RWPE1 (cell line): ENCODE measurements at places on chromosomes 3 and 15.
A peak's percentile ranks its signal among the peaks of the same experiment; 100 is the strongest.

DNA sequence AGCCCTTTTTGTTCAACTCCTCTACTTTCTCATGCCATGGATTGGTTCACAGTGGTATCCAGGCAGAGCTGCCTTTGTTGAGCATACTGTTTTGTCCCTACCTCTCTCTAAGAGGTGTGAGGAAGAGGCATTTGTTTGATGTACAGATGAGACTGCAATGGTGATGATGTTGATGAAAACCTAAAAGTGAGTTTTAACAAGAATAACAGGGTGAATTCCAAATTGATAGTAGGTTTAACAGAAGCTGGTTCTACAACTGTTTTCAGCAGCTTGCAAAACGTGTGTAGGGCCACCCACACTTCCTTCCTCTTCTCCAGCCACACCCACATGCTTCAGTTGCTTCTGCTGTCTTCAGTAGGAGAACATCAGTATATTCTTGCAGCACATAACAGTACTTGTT is 10.2 kb downstream of the SNRK start:
- DNase-seq, result no peak

DNA sequence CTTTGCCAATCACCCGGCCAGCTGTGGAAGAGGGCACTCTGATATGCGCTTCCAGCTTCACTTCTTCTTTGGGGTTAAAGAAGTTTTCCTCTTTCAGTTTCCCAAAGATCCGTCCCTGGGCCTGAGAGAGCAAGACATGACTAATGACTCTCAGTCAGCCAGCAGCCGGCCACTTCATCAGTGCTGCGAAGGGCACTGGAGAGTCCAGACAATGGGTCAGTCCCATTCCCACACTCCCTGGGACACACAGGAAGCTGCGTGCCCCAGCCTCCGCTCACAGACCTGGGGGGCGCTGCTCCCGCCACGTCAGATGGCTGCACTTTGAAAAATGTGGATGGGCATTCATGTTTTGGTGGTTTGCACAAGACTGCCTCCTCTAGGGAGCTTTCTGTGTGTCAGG is 63.3 kb downstream of the SENP2 start:
- DNase-seq, result no peak

DNA sequence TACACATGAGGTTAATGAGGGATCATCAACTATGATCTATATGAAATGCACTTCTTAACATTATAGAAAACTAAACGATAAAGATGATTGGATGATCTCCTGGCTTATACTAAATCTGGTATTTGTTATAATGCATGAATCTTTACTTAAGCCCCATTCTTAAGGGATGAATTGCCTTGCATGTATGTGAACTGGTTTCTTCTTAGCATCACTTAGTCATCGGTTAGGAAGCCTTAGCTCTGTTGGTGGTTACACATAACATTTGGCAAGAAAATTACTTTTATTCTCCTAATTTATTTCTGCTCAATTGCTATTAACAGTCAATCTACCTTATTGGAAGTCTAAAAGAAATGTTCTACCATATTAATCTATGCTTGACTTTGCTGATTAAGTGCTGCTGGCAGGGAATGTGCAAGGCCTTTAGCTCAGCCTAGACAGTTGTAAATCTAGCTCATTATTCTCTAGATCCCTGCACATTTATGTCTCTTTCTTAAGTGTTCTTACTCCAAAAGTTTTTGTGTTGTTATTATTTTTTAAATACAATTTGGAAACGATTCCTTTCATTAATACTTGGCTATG is 356.0 kb downstream of the ZPLD1 start:
- no peak for DNase-seq

DNA sequence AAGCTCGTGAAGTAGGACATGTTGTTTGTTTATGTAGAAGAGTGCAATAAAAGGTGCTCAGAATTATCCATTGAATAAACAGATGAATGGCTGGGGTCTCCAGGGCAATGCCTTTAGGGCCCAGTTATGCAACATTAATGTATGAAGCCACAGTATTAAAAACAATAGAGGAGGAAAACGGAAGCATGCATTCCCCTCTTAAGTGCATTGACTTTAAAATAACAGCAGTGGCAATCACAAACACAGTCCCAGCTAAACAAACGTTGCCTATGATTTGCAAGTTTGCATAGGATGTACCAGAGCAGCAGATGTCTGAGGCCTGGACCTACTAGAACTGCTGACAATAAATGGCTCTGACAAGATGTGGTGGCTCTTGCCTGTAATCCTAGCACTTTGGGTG is 60.6 kb upstream of the GCNT3 start:
- no peak for DNase-seq

- DNase-seq, result no peak
Observed at GRCh38 chr3:69831737-69832136, 92.5 kb downstream of the MITF start.

DNA sequence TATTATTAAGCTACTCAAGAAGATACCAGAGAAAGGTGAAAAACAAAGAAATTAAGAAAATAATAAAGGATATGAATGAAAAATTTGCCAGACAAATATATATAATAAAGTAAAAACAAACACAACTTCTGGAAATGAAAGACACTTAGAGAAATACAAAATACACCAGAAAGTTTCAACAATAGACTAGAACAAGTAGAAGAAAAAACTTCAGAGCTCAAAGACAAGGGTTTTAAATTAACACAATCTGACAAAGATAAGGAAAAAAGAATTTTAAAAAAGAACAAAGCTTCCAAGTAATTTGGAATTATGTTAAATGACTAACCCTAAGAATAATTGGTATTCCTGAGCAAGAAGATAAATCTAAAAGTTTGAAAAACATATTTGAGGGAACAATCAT is 135.3 kb downstream of the PLCH1 start:
- no peak for DNase-seq

DNA sequence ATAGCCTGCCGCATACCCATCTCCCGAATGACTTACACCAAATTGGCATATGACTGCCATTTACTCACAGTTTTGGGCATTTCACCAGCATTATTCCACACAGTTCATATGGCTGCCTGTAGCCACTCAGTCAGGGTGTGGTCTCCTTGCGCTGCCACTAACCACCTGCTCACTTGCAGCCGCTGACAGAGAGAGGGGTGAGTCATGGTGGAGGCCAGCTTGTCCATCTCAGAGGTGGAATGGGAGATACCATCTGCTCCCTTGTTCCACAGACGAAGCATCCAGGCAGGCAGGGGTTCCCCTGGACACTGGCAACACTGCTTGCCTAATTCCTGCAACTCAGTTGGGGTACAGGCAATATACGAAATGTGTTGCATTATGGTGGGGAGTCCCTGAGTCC is 15.6 kb downstream of the CCRL2 start:
- DNase-seq, result peak; percentile 82

DNA sequence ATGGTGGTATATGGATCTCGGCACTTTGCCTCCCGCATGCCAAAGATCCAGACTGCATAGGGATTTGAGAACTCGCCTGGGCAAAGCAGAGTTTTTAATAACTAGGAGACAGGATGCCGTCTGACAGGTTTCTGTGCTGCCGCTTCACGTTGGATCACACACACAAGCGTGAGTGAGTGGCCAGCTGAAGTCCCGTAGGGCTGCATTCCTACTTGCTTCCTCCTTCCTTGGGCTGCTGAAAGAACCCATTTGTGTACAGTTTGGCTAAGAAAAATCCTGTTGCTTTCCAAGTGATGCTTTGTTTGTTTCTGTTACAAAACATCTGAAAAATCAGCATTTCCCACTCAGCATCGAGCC is 604.3 kb upstream of the CFAP20DC start:
- DNase-seq, result peak; percentile 20

DNA sequence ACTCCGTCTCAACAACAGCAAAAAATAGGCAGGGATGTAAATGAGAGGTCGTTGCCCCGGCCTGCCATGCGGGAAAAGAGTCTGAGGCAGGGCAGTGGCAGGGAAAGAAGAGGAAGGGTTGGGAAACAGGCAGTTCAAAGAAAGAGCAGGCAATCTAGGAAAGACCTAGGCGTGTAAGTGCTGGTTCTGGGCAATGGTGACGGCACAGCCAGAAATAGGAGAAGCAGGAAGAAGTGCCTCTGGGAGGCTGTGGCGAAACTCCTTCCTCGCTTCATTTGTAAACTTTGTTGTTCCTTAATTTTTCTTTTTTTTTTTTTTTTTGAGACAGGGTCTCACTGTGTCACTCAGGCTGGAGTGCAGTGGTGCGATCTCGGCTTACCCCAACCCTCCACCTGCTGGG is 4.3 kb downstream of the SLC51A start:
- no peak for DNase-seq

DNA sequence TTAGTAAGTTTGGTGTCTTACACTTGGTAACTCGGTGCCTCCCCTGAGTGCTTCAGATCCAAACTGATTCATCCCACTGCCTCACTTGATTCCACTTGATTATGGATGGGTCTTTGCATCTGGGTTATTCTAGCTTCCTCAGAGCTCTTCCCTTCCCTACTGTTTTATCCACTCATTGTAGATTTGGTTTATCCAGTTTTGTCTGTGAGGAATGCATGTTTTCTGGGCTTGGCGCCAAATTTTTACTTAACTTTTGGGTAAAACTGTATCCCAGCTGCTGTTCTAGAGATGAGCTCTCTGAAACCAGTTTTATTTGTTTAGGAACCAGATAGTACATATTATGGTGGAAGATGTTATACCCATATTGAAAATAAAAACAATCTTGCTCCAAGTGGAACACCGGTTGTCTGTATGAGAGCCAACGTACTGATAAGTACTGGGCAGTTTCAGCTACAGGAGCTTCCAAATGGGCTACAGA is 20.9 kb downstream of the RAD54L2 start:
- DNase-seq, result no peak

DNA sequence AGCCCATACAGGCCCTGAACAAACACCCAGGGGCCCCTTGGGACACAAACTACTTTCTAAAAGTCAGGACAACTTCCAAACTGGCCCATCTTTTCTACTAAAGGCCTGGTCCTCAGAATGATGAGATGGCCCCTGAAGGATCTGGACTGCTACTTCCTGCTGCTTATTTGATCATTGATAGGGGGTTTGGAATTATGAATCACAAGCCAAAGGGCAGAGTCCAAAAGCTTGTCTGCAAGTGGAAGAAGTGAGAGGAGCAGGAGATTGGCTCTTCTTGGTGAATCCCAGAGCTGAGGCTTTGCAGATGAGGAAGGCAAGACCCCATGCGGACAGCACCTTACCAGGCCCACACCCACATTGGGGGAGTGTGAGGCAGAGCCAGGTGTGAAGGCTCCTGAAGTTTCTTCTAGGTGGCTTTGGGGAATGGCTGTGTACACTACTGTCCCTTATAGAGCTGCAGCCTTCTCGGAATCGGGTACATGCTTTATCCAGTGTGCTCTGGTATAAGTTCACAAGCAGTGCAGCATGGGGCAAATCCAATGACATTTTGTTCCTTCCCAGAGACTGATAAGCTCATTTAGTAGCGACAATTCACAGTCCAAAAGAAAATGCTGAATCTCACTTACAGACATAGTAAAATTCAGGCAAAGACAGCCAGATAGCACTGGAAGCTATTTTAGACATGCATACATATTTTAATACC is 133.1 kb downstream of the RORA start:
- no peak for DNase-seq

- DNase-seq, result no peak
Observed at GRCh38 chr15:98433856-98434255, 214.5 kb upstream of the IGF1R start.

DNA sequence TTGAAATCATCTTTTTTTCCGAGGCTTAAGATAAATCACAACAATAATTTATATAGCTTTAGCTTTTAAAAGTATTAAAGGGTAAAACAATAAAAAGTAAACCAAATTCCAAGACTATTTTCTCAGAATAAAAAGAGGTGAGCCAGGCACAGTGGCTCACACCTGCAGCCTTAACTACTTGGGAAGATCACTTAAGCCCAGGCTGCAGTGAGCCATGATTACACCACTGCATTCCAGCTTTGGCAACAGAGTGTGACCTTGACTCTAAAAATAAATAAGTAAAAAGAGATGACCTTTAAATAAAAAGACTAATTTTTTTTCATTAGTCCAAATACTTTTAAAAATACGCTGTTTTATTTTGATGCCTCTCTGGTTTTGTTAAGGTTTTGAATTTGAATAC is 54.4 kb downstream of the C3orf80 start:
- no peak for DNase-seq

GRCh38 chr3:190366133-190366532 is 21.8 kb upstream of the CLDN16 start:
- peak; percentile 44 for DNase-seq

DNA sequence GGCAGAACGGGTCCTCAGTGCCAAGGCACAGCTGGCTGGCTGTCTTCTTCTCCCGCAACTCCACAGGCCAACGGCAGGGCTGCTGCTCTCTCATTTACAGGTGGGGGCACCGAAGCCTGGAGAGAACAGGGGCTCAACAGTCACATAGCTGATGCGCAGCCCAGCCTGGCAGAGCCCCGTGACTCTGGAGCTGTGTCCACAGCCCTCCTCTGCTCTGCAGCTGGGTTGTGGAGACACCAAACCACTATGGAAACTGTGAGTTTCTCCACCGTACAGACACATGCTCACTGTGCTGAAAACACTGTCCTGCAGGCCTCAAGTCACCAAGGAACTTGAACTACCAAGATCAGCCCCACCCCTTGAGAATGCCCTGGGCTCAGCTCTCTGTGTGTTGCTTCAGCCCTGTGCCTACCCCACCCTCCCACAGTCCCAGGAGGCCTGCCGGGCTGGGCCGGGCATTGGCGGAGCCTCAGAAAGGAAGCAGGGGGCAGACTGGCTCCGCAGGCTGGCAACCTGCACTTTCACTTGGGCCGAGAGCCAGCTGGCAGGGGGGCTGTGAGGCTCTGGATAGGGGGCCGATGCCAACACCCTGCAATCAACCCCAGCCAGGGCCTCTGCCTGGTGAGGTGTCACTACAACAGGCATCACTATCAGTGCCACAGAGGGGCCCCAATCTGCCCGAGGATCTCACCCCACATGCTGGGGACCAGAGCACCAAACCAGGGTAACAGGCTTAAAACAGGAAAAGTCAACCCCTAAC is 113.7 kb upstream of the RPL32 start:
- peak; percentile 26 for DNase-seq

- DNase-seq, result no peak
Observed at GRCh38 chr3:71380096-71380495, 203.4 kb downstream of the FOXP1 start.

- DNase-seq, result no peak
Observed at GRCh38 chr3:15360788-15361493, 28.6 kb upstream of the SH3BP5 start.

GRCh38 chr3:55636300-55637195 is 149.4 kb upstream of the WNT5A start:
- DNase-seq, result no peak

DNA sequence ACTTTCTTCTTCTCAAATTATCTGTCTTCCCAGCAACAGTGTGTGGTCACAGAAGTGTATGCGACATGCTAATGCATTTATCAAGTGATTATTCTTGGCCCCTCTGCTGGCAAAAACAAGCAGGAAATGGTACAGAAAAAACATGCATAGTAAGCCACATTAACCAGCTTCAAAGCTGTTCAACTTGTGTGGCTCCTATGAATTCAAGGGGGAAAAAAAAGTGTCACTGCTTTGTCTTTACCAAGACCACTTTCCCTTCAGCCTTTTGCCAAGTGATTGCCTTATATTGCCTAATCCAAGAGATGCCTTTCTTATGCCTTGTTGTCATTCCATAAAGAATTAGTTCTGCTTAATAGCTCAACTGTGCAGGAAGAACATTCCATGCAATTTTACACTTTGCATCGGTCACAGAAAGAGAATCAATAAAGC is 39.1 kb downstream of the PRTG start:
- DNase-seq, result no peak

- DNase-seq, result no peak
Observed at GRCh38 chr3:128996200-128996599, 2.3 kb upstream of the CFAP92 start.

GRCh38 chr3:185896636-185897035 is 41.2 kb downstream of the TRA2B start:
- DNase-seq, result no peak

- DNase-seq, result no peak
Observed at GRCh38 chr15:82317091-82317489, 32.2 kb downstream of the GOLGA6L10 start.

GRCh38 chr15:58544756-58545155 is 113.0 kb downstream of the LIPC start:
- no peak for DNase-seq
